Suppressor macrophage treated with lipopolysaccharide for 1 hour (primary cell): ENCODE measurements at places on chromosomes 4 and X.

DNA sequence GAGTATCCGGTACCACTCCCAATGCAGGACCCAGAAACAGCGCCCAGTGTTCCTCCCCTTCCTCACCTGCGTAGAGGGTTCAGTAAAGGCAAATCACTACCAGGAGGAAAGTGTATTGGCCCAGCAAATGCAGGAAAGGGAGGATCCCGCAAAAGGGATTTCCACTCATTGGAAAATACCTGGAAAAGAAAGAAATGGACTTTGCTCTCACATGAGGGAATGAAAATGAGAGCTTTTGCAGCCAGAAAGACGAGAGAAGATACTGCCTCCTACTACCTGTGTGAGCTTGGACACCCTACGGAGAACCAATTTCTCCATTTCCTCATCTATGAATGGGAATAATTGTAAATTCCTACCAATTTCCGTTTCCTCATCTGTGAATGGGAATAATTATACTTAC, 184.1 kb upstream of the PPARGC1A start:
- DNase-seq, result no peak

GRCh38 chr4:2419814-2420213, 1.1 kb downstream of the CFAP99 start:
- peak; percentile 80 for DNase-seq

GRCh38 chrX:31355206-31355955, 283.5 kb upstream of the FTHL17 start:
- no peak for DNase-seq

GRCh38 chr4:20368926-20369325, 117.2 kb downstream of the SLIT2 start:
- no peak for DNase-seq

DNA sequence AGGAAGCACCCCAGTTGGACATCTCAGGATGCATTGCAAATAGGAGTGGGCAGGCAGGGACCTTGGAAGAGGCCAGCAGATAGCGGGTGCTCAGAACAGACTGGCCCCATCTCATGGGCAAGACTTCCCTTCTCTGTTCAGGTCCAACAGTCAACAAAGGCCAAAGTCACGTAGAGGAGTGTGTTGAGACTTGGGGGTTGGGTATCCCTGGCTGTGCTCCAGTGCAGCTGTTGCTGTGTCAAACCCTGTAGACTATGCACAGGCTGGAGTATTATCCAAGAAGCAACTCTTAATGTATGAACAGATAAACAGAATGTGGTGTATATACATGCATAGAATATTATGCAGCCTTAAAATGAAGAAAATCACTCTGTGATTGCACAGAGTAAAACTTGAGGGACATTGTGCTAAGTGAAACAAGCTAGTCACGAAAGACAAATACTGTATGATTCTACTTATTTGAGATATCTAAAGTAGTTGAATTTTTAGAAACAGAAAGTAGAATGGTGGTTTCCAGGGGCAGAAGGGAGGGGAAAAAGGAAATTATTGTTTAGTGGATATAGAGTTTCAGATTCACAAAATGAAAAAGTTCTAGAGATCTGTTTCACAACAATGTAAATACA, 192.1 kb upstream of the LCORL start:
- DNase-seq, result no peak

- peak; percentile 91 for DNase-seq
These were observed 51.3 kb upstream of the MAP3K15 start for GRCh38 chrX:19566359-19567222.

DNA sequence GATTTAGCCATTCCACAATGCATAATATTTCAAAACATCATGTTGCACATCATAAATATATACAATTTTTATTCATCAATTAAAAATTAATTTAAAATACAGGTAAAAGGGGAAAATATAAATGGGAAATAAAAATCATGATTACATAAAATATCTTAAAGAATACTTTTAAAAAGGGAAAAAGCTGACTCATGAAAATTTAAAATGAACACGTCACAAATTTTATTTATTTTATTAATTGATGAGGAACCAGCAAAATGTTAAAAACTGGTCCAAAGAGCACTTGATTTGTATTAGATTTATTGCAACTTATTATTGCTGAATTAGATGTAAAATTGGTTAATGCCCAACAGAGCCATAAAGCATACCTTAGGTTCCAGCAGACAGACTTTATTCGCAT, 78.5 kb upstream of the ANK2 start:
- no peak for DNase-seq

- no peak for DNase-seq
These were observed 7.6 kb upstream of the PGRMC2 start for GRCh38 chr4:128295255-128295654.

DNA sequence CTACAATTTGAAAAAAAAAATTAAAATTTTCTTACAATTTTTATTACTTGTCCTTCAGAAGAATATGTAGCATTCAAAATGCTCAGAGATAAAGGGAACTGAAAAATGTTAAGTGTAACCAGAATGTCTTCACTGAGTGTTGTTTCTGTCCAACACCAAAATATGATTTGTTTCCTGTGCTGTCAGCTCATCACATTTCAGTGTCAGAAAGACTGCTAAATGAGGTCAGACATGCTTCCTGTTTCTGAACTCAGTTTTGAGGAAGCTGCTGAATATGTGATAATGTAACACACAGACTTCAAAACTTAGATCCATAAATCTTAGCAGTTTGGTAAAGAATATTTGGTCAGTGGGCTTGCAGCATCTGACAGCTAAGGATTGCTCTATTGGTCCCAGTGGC, 1849.7 kb downstream of the PCDH7 start:
- peak; percentile 86 for DNase-seq

GRCh38 chrX:372856-373640, 13.7 kb downstream of the PPP2R3B start:
- no peak for DNase-seq

GRCh38 chrX:120857240-120857639, 18.4 kb downstream of the CT47B1 start:
- DNase-seq, result no peak

GRCh38 chr4:52617336-52618020, 41.6 kb downstream of the USP46 start:
- no peak for DNase-seq
